ENCODE measurements at places on chromosomes 2 and 18. TPM values are rescaled to one million over a fixed set of nuclear protein-coding genes. Genes with fewer than 3 reads are reported as not detected.

GRCh38 chr18:75200605-75201280, 8.2 kb downstream of the PTGR3 start:
- no peak for ATAC-seq

- ATAC-seq: no peak
These were observed 78.6 kb downstream of the FARSB start for GRCh38 chr2:222577341-222577740.

GRCh38 chr2:96831679-96832078, 12.1 kb downstream of the ANKRD23 start:
- no peak for ATAC-seq

GRCh38 chr18:52045946-52046675, 293.9 kb upstream of the DCC start:
- no peak for ATAC-seq

Gene NAT8
- not detected for total RNA-seq

Gene EFR3B
- 1.2 TPM for total RNA-seq

DNA sequence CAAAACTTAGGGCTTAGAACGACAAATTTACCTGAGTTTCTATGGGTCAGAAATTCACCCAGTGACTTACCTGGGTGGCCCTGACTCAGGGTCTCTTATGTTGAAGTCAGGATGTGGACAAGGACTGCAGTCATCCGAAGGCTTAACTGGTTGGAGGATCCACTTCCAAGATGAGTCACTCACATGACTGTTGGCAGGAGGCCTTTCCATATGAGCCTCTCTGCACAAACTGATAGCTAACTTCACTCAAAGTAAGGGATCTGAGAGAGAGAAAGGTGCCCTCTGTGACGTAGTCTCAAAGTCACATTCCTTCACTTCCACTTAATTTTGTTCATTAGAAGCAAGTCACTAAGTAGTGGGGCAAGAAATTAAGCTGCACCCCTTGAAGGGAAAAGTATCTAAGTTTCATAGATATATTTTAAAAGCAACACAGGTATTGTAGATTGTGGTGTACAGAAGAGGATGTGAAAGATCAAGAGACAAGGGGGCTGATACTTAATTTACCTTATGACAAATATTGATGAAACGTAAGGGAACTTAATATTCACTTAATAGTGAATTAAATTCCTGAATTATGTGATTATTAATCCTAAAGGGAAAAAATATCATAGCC, 48.4 kb downstream of the TANK start:
- ATAC-seq: no peak

GRCh38 chr18:3931542-3932112, 481.7 kb downstream of the TGIF1 start:
- no peak for ATAC-seq

GRCh38 chr2:53768242-53768542, 588 bp downstream of the CHAC2 start:
- no peak for ATAC-seq

DNA sequence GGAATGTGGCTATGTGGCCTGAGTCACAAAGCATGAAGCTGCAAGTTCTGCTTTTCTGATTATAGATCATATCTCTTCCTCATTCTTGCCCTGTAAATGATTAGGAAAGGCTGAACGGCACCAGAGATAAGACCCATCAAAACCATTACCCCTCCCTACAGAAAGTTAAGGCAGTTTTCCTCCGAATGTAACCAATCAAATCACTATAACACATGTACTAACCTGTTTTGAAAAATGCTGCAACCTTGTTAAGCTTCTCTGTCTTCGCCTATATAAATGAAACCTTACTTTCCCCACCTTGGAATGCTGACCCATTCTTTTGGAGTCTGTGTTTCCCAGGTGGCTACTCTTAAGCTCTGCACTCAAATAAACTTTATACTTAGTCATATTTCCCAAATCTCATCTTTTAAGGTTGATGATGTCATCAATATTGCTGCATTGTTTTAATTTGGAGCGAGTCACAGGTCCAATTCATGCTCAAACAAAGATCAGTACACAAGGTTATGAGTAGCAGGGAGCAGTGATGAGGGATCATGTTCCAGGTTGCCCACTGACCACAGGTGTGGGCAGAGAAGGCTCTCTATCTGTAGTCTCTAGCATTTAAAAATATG, 662.3 kb downstream of the IRS1 start:
- ATAC-seq: no peak

- ATAC-seq: no peak
These were observed 46.3 kb upstream of the TANK start for GRCh38 chr2:161113693-161114575.

DNA sequence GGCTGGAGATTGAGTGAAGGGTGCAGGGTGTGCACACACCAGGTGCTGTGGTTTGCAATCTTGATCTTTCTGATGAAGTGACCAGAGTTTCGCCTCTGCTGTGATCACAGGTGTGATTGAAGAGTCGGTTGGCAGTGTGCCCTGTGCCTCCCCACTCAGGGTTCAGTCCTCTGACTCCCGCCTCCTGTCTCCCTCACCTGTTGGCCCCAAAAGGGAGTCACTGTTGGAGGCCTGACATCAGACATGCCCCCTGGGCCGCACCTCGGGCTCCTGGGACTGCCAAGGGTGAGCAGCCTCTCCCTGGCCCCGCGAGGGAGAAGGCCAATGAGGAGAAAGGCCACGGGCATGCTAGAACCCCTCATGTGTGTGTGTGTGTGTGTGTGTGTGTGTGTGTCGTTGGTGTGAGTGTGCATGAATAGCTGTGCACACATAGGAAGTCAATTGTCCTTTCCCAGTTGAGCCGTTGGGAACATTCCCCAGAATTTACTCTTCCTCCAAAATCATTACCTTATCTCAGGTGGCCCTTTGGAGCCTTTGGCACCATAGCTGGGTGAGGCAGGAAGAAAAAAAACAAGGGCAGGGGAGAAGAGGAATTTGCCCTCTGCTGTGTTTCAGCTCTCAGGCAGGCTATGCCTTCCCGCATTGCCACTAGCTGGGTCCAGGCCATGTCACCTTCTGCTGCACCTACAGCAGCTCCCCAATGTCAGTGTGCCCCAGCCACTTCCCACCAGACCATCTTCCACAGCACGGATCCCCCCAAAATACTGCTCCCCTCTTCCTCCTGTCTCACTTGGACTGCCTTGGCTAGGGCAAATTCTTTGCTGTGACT, 78.1 kb upstream of the LAPTM4A start:
- no peak for ATAC-seq

Data from gastroesophageal sphincter (tissue), 4 donors.